ENCODE measurements at places on chromosomes 12 and 14. TPM values are rescaled to one million over a fixed set of nuclear protein-coding genes. Genes with fewer than 3 reads are reported as not detected.
A peak's percentile ranks its signal among the peaks of the same experiment; 100 is the strongest.

GRCh38 chr14:37595809-37596621 lies 586 bp downstream of the TTC6 start:
- no peak for DNase-seq
- peaks cover 9% of the 10 kb centered on the region for H3K36me3 ChIP-seq
- peak overlapping the region; percentile 34 for H3K4me3 ChIP-seq
- H3K4me1 ChIP-seq, result peaks cover 9% of the 10 kb centered on the region
- H3K27ac ChIP-seq, result peak overlapping the region; percentile 19
- H3K27me3 ChIP-seq, result peaks cover 75% of the 10 kb centered on the region

DNA sequence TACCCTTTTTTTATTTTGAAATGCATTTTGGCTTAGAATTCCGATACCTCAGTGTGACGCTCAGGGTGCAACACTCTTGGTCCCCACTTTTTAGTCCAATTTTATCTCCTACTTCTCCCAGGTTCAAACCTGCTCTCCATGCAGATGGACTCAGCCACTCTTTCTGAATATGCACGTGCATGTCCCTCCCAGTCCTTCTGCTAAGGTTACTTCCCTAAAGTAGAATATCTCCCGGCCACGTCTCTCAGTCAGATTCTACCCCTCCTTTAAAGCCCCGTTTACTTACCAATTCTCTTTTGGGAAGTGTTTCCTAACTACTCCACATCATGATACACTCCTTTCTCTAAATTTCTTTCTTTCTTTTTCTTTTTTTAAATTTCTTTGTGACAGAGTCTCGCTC lies 15.5 kb upstream of the PARP11 start:
- DNase-seq, result no peak
- no peak overlapping the region for H3K4me3 ChIP-seq
- no peak overlapping the region for H3K27ac ChIP-seq
- H3K27me3 ChIP-seq, result peaks cover 4% of the 10 kb centered on the region

DNA sequence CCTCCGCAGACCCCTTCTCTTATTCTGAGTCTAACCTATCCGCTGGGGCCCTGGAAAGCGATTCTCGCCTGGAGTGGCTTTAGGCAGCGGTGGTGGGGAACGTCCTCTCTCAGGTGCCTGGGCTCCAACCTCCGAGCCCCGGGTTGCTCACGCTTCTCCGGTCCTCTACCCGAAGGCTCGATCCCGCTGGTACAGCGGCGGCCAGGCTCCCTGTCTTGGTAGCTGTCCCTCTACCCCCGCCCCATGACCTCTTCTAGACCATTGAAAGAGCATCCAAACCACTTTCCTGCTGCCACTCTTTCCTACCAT lies 505 bp upstream of the HEBP1 start:
- peak overlapping the region; percentile 81 for H3K4me3 ChIP-seq
- H3K27me3 ChIP-seq, result peaks cover 31% of the 10 kb centered on the region
- peaks cover 29% of the 10 kb centered on the region for H3K4me1 ChIP-seq
- no peaks in the 10 kb centered on the region for H3K36me3 ChIP-seq

DNA sequence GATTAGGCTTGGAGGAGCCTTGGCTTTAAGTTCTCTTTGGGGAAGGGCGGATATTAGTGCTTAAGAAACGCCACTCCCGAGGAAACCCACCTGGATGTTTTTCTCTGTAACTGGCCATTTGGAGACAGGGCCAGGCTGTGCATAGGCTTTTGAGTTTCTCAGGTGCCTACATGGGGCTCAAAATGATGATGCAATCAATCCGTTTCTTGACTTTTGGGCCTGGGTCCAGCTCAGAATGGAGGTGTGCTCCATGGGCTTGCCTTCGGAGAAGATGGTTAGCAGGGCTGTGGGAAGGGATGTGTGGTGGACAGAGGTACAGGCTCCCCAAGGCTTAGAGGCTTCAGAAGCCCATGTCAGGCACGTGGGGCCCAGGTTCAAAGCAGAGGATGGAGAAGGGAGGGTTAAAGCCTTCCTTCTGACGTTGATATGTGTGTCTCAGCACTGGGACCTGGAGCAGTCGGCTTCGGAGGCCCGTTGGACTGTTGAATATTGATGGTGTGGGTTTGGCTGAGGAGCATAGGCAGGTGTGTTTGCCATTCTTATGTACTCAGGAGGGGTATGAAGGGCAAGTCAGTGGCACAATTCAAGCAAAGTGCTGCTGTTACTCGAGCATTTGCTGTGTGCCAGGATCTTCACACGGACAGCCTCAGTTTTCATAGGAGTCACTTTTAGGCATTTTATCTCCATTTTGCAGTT lies 82.8 kb downstream of the SLC25A47 start:
- H3K27ac ChIP-seq, result peak overlapping the region; percentile 94
- peaks cover 3% of the 10 kb centered on the region for H3K36me3 ChIP-seq
- H3K4me3 ChIP-seq, result no peak overlapping the region
- H3K27me3 ChIP-seq, result no peaks in the 10 kb centered on the region

- no peak overlapping the region for H3K27ac ChIP-seq
- peaks cover 16% of the 10 kb centered on the region for H3K36me3 ChIP-seq
- no peak overlapping the region for H3K4me3 ChIP-seq
- H3K27me3 ChIP-seq, result no peaks in the 10 kb centered on the region
- no peak for DNase-seq
Observed at GRCh38 chr12:128789356-128789929, 34.3 kb downstream of the SLC15A4 start.

GRCh38 chr12:16189849-16190248 lies 87.6 kb downstream of the SLC15A5 start:
- H3K27me3 ChIP-seq, result no peaks in the 10 kb centered on the region
- no peaks in the 10 kb centered on the region for H3K36me3 ChIP-seq
- H3K4me3 ChIP-seq, result no peak overlapping the region
- no peak for DNase-seq
- no peaks in the 10 kb centered on the region for H3K4me1 ChIP-seq
- no peak overlapping the region for H3K27ac ChIP-seq

DNA sequence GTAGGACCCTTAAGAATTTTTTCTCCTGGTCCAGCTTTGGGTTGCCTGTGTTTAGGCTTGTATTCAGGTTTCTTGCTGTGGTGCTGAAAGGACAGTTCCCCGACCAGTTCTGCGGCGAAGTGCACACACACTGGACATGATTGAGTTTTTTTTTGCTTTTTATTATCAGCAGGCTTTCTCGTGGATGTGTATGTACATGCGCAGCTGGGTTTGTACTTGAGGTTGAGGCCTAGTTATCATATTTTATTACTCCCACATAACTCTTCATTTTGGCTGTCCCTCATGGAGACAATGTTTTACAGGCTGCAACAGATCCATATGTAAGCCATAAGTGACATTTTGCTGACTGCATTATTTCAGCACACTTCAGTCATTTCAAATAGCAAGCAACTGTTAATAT lies 2.5 kb downstream of the SCN8A start:
- H3K4me3 ChIP-seq, result no peak overlapping the region
- peaks cover 13% of the 10 kb centered on the region for H3K4me1 ChIP-seq
- peak; percentile 54 for DNase-seq
- H3K27ac ChIP-seq, result no peak overlapping the region

DNA sequence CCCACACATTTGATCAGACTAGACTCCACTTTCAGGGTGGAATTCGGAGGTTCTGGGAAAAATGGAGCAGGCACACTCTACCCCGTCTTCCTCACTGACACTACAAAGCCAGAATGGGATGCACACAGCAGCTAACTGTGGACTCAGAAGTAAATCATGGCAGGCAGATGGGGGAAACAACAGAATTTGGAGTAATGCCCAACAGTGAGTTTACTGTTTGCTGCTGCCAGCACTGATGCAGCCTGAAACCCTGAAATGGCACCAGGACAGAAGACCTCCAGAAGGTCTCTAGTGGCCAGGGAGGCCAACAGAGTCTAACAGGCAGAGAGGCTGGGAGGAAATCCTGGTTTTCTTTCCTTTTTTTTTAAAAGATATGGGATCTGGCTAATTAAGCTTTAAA lies 24.6 kb downstream of the KCTD10 start:
- H3K36me3 ChIP-seq, result peaks cover 27% of the 10 kb centered on the region
- H3K27ac ChIP-seq, result peak overlapping the region; percentile 20
- no peak for DNase-seq
- H3K4me1 ChIP-seq, result peaks cover 6% of the 10 kb centered on the region
- no peaks in the 10 kb centered on the region for H3K27me3 ChIP-seq

DNA sequence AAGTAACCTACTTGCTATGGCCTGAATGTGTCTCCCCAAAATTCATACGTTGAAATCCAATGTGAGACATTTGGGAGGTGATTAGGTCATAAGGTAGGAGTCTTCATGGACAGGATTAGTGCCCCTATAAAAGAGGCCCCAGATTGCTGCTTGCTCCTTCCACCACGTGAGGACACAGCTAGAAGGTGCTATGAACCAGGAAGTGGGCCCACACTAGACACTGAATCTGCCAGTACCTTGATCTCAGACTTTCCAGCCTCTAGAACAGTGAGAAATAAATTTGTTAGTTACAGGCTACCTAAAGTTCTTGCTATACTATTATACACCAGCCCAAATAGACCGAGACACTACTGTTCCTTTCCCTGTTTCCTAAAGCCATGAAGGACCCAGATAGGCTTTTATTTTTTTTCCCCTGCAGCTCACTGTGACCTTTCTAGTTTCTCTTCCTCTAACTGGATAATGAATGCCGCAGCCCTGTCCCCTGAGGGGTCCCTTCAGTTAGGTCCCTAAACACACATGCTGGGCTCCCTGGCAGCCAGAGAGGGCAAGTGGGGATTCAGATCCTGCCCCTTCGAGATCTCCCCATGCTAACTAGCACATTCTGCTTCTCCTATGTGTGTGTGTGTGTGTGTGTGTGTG lies 19.3 kb downstream of the SLC25A3 start:
- peaks cover 4% of the 10 kb centered on the region for H3K4me1 ChIP-seq
- DNase-seq, result no peak
- H3K36me3 ChIP-seq, result peaks cover 8% of the 10 kb centered on the region
- H3K27me3 ChIP-seq, result no peaks in the 10 kb centered on the region
- H3K4me3 ChIP-seq, result no peak overlapping the region

DNA sequence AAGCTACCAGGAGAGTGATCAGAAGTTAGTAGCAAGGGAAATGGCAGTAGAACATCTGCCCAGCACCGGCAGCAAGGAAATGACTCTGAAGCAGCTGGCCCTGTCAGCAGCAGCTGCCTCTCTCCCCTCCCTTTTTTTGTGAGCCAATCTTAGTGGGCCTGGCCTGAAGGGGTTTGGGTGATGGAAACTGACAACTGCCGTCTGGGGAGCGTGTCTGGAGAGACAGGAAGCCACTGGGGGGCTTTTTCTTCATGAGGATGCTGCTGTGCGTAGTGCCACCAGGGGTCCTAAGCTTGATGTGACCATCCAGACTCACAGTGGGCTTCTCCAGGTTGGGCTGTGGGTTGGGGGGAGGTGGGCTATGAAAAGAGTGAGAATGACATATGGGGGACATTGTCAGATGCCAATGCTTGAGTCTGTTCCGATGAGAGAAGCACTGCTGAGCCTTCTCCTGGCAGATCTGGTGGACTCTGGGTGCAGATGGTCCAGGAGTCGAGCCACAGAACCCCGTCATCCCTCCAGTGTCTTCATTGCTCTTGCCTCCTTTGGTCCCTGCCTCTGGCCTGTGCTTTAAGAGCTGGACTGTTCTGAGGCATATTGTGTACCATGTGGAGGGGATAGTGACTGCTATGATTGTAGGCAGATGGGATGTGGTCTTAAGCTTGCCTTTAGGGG lies 87.6 kb upstream of the HIF1A start:
- H3K27ac ChIP-seq, result no peak overlapping the region
- peaks cover 3% of the 10 kb centered on the region for H3K36me3 ChIP-seq
- no peaks in the 10 kb centered on the region for H3K27me3 ChIP-seq
- no peak overlapping the region for H3K4me3 ChIP-seq
- no peaks in the 10 kb centered on the region for H3K4me1 ChIP-seq

DNA sequence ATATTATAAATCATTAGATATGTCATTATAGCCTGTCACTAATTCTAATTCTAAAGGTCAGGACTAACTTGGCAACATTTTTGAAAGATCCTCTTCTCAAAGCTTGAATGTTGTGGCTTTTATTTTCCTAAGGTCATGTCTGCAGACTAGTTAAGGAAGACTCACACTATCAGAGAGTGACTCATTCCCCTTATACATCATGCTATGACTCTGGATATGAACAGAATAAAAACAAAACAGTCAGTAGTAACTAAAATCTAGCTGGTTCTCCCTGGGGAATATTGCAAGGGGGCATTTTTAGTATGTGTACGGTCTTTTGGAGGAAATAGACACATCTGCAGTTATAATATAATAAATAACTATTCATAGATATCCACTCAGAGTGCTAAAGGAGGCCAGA lies 170.6 kb downstream of the SLC2A13 start:
- H3K4me1 ChIP-seq, result no peaks in the 10 kb centered on the region
- no peaks in the 10 kb centered on the region for H3K27me3 ChIP-seq
- no peak overlapping the region for H3K4me3 ChIP-seq
- DNase-seq, result no peak

DNA sequence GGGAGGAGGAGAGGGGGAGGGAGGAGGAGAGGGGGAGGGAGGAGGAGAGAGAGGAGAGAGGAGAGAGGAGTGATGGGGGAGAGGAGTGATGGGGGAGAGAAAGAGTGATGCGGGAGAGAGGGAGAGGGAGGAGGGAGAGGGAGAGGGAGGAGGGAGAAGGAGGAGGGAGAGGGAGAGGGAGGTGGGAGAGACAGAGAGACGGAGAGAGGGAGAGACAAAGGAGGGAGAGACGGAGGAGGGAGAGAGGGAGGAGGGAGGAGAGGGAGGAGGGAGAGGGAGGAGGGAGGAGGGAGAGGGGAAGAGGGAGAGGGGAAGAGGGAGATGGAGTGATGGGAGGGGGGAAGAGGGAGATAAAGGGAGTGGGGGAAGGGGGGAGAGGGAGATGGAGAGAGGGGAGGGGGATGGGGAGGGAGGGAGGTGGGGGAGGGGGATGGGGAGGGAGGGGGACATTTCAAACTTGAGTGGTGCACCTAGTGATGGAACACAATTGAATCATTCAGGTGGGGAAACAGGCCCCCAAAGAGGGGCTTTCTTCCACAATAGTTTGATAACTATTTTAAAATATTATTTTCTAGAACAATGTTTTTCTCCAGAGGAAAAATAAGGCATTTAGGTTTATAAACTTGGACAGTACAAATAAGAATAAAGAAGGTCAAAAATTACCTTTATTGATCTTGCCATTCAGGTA lies 46.8 kb upstream of the RBM19 start:
- no peak overlapping the region for H3K27ac ChIP-seq
- H3K27me3 ChIP-seq, result peaks cover 8% of the 10 kb centered on the region
- no peak for DNase-seq
- H3K36me3 ChIP-seq, result no peaks in the 10 kb centered on the region

VRTN gene
- not detected for total RNA-seq

RIC8B gene
- 14.0 TPM for total RNA-seq

SNRPF gene
- 23.2 TPM for total RNA-seq

Data from activated CD4-positive, alpha-beta T cell treated with anti-CD3 and anti-CD28 coated beads, Interleukin-2, amount 10 ng/mL, durations not matched to agents 7 days and 5 days (primary cell).